ENCODE measurements at places on chromosomes 13 and 19.

DNA sequence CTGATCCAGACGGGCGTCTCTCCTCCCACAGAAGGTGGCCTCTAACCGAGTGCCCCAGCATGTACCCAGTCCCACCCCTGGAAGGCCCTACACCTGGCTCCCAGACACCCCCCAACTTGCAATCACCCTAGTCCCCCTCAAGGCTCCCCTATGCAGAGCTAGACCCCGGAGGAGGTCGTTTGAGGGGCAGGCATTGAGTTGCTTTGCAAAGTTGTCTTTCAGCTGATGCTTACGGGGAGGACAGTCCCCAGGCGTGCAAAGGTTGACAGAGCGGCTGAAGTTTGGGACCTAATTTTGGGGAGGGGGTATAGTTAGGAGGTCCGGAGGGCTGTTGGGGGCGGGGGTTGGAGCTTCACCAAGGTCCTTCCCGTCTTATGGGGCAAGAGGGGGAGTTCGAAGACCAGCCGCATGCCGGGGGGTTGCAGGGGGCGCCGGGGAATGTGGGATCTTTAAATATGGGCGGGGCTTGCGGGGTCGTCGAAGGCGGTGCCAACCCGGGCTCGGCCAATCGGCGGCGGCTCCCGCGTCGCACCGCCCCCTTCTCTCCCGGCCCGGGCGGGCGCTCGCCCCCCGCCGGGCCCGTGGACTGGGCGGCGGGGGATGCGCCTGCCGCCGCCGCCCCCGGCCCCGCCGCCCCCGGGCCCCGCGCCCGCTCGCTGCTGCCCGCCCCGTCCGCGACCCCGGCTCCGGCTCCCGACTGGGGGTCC lies at the start of gene KCNN1:
Gene KCNN1, plus strand, starts transcription at position 558 of the 707 bp plus-strand sequence. CDS start 6,782 bp downstream, outside the sequence.
- DNase-seq = no peak

DNA sequence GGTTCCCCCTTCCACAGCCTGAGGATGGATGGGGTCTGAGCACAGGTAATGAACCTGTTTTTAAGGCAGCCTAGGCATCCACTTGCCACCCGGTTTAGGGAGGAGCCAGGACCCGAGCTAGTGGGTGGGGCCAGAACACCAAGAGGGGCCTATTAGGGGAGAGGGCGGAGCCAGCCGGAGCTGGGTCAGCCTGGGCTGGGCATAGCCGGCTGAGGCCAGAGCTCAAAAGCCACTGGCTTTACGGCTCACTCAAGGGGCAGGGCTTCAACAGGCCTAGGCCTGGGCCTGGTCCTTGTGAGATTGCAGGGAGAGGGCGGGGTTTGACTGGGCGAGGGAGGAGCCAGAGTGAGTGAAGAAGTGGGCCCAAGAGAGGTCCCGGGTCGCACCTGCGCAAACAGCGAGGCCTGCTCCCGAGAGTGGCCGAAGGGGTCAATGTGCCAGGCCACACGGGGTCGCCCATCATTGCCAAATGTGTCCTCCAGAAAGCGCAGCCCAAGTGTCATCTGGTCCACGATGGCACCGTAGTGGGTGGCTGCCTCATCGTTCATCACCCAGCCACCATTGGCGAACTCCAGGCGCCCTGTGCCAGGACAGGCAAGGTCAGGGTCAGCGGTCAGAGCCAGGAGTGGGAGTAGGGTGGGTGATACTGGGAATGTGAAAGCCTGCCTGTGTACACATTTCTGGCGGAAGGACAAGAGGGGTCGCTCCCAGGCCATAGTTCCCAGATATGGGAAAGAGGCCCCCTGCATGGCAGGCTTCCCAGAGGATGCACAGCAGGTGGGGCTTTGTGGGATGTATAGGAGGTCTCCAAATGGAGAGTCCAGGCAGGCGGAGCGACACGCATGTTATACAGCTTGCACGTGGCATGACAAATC lies 1.9 kb downstream of the MAN2B1 start:
- no peak for DNase-seq

DNA sequence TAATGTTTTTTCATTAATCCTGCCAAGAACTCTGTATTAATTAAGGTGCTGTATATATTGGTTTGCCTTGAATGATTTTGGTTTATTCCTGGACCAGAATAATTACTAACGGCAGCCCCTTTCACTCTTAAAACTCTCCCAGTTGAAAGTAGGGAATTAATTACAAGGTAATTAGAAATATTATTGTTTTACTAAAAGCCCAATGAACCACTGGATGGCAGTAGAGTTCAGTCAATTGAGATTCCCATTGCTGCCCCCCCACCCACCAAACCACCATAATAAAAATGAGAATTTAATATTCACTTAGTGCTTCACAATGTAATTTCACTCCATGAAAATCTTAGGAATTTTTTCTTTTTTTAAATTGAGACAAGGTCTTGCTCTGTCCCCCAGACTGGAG lies 13.7 kb downstream of the WBP4 start:
- DNase-seq = peak; percentile 8

DNA sequence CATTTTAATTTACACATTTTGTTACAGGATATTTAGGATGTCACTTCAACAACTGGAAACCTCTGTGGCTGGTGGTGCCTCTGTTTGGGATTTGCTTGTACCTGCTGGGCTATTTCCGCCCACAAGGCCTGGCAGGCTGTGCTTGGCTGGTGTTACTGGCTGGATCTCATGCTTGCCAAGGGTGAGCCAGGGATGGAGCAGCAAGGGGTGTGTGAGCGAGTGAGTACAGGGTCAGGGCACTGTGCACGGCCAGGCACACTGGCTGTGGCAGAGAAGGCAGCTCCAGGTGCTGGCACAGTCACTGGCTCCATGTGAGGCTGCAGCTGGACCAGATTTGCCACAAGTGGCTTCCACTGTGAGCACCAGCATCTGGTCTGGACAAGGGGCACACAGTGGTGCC lies 1254.8 kb downstream of the SLITRK5 start:
- no peak for DNase-seq

DNA sequence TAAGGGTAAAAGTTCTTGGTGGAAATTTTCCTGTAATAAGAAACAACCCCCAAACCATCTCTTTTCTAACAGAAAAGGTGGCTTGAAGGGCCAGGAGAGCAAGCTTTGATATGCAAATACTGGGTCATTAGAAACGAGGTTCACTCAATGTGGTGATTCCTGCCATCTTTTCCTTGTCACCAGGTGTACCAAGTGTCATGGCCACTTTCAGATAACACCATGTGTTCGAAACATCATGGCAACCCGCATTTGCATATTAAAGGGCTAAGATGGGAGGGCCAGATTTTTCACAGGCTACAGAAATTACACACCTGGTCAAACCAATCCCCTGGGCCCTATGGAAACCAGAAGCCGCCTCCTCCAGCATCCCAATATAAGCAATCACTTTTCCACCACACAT lies 15.3 kb downstream of the LGALS16 start:
- DNase-seq = no peak

DNA sequence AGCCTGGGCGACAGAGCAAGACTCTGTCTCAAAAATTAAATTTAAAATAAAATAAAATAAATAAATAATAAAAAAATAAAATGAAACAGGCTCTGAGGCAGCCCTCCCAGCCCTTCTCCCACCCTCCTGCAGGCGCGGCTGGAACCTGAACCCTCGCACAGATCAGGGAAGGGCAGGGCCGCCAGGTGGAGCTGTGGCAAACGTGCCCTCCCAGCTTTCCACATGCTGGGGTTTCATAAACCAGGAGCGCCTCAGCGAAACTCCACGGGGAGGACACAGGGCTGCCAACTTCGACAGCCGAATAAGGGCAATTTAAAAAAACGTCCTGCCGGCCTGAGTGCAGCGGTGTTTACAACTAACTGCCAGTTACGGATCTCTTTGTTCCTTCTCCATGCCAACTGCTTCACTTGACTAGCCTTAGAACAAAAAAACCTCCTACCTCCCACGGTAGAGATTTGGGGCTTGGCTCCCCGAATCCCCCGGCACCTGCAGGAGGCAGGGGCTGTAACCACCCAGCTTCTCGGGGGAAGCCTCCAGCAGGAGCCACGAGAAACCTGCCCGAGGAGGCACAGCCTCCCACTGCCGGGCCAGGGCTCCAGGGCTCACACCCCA lies 15.9 kb downstream of the ZNF787 start:
- DNase-seq = peak; percentile 27

GRCh38 chr13:30019648-30020626 lies 169.5 kb upstream of the UBL3 start:
- DNase-seq = no peak

GRCh38 chr19:44626048-44626624 lies 12.8 kb downstream of the IGSF23 start:
- DNase-seq = no peak

DNA sequence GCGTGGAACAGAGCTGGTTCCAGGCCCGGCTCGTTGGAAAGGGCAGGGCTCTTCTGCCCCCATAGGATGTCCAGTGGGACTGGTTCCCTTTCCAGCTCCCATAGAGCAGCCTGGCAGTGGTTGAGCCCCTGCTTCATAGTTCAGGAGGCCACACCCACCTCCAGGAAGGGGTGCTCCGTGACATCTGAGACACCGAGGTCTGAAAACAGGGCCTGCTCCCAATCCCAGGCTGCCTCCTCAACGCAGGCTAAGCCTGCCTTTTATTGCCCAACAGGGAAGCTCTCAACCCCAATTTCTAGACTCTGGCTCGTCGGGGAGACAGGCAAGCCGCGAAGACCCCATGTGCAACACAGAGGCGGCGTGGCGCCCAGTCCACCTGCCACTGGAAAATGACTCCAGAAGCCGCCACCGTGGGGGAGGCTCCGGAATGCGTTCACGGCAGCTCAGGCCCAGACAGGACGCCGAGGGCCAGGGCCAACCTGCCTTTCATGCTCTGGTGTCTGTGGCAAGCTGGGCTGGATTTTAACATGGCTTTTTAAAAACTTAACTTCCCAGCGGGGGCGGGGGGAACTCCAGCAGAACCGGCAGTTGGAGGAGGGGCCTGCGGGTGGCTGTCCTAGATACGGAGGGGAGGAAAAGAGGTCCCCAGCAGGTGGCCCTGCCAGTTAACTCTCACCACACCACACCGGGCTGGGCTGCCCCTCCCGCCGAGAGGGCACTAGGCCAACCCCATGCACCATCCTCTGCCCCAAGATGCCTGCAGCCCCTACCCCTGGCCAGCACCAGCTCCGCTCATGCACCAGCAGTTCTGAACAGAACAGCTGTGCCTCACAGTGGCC lies 17.9 kb upstream of the TINCR start:
- DNase-seq = no peak

DNA sequence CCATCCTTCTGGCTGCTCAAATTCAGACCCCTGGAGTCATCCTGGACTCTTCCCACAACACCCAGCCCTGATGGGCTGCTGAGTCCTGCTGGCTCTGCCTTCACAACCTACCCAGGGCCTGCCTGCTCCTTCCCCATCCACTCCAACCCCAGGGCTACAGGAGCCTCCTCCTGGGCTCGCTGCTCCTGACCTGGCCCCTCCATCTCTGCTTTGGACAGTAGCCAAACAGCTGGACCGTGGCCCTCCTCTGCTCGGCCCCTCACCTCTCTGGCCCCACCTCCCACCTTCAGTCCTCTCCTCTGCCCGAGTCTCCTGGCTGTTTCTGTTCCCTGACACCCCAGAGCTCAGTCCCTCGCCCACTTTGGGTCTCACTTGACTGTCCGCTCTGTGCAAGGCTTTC lies 66.7 kb downstream of the CEBPG start:
- no peak for DNase-seq
